ENCODE measurements at places on chromosomes 4 and X.

- no peak for DNase-seq
Observed at GRCh38 chr4:123031664-123032063, 109.3 kb upstream of the NUDT6 start.

- no peak for DNase-seq
Observed at GRCh38 chrX:85303544-85303943, 59.8 kb downstream of the ZNF711 start.

DNA sequence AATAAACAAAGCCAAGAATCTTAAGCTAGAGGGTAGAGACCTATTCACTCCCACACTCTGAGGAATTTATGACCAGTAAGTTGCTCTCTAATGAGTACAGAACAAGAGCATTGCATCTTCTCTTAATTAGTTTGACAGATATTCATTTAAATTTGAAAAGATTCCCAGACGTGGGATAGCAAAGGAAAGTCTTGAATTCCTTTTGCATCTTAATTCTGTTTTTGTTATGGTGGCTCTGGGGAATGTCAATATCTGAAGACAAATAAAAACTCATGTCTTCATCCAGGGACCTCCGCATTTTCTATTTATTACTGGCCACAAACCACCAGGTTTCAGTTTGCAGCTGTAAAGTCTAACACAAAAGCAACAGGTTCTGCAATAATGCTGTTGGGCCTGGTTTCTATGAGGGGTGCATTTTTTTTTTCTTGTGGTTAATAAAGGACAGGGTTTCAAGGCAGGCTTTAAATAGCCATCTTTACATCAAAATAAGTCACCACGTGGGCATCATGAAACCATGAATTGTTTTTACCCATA is 172.3 kb downstream of the SHROOM3 start:
- no peak for DNase-seq

DNA sequence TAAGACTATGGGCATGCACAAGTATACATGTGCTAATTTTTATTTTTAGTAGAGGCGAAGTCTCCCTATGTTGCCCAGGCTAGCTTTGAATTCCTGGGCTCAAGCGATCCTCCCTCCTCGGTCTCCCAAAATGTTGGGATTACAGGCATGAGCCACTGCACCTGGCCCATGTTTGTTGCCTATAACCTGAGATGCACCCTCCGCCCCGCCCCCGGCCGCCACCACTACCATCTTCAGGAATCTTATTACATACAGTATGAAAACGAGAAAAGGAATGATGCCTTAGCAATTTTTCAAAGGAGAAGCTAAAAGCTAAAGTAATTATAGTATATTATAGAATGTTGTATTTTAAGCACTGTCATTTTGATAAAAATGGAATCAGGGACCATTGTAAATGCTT is 61.2 kb downstream of the POU4F2 start:
- no peak for DNase-seq

GRCh38 chr4:182306792-182307507 is 63.7 kb downstream of the TENM3 start:
- DNase-seq: no peak

GRCh38 chr4:37885496-37885895 is 5.4 kb upstream of the TBC1D1 start:
- no peak for DNase-seq

DNA sequence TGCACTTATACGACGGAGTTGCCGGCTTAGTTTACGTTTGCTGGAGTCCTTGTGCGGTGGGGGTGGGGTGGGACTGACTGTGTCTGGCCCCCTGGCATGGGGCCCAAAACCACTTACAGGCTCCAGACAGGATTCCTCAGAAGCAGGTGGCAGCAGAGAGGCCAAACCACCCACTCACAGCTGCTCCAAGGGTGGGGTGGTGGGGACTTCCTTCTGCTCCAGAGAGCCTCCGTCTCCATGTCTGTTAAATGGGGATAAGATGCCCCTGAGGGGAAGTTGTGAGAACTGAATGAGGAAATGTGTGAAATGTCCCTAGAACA is 36.7 kb downstream of the PSAPL1 start:
- DNase-seq: no peak

- no peak for DNase-seq
Observed at GRCh38 chrX:134457708-134458107, 2.3 kb upstream of the HPRT1 start.

GRCh38 chrX:19368576-19368975 is 24.8 kb downstream of the PDHA1 start:
- no peak for DNase-seq

GRCh38 chr4:138636781-138637180 is 378.8 kb upstream of the NOCT start:
- DNase-seq: no peak

GRCh38 chr4:123749383-123749782 is 352.8 kb downstream of the SPRY1 start:
- no peak for DNase-seq

DNA sequence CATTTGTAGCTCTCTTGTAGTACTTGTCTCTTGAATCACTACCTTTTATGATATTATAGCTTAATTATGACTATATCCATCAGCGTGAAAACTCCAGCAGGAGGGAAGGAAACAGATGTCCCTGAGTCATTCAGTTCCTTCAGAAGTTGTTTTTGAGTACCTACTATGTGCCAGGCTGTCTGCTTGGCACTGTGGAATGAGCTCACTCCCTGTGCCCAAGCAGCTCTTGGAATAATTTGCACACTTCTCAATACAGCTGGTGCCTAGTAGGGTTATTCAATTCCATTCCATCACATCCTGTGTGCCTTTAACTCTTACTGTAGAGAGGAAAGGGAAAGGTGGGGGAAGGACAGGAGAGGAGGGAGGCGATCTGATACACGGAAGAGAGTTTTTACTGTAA is 77.1 kb downstream of the NFKB1 start:
- no peak for DNase-seq

All from activated gamma-delta T cell (primary cell).